HCT116 (cell line): ENCODE measurements at places on chromosomes 6 and 20. TPM values are rescaled to one million over a fixed set of nuclear protein-coding genes. Genes with fewer than 3 reads are reported as not detected.
A peak's percentile ranks its signal among the peaks of the same experiment; 100 is the strongest.

DNA sequence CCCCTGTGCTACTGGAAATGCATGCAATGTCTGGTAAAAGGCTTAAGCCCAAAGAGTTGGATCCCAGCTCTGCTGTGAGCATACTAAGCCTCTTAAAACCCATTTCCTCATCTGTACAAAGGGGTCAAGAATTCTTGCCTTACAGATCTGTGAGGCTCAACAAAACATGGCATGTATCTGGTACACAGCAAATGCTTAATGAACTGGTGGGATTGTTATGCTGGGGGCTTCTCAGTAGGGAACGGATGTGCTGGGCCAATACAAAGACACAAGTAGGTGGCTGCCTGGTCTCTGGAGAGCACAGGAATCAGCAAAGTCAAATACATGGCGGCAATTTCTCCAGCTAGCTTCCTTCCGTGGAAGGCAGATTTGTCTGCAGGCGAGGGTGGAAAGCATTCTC is 62.3 kb downstream of the LAMP5 start:
- DNase-seq = no peak

Gene ADGRB3
- total RNA-seq = not detected

DNA sequence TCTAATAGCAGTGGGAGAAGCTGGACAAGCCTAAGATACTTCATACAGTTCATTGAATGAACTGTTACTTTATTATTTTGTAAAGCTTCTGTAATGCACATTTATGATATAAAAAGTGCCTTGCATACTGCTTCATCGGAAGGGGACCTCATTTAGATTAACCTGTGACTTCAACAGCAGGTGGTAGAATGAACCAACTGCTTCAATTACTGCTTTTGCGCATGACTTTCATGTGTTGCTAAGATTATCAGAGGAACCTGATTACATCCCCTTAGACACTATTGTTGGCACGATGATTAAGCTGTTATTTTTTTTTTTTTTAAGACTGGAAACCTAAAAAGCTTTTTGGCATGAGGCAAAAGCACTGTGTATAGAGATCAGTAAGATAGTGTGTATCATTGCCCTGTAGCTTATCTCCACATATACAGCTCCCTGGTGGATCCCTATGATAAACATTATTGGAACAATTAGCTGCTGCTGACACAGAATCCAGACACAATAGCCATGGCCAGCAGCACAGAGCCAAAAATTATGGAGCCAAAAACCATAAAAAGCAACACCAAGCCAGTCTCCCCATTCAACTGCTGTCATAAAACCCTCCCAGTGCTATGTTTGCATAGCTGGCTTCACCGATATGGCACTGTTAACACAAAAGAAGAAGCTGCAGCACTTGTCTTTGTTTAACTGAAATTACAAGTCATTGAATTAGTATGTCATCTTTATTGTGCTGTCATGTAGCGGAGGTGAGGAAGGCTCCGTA is 731.6 kb upstream of the MMS22L start:
- no peak for DNase-seq

DNA sequence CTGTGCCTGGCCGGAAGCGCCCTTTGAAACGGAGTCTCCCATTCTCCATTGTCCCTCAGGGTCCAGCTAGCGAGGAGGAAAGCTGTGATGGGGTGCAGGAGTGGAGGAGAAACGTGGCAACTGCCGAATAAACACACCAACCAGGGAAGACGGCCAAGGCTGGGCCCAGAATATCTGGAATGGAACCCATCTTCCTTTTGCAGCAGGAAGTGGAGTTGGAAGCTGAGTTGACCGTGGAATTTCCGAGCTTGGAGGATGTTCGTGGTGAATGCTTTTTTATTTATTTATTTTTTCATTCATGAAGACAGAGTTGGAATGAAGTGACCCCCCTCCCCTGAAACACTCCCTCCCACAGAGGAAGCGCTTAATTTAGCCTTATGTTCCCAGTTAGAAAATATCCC is 105.6 kb upstream of the RNF24 start:
- DNase-seq = no peak

- no peak for DNase-seq
Measured at GRCh38 chr6:29236060-29236459, 65.4 kb downstream of the OR2J2 start.

- no peak for DNase-seq
Measured at GRCh38 chr6:156760377-156760776, 16.8 kb upstream of the ARID1B start.

Gene COL11A2
- total RNA-seq = 7.6 TPM

- DNase-seq = no peak
Measured at GRCh38 chr6:150696190-150696589, 96.5 kb downstream of the PLEKHG1 start.

Gene APOM
- total RNA-seq = 2.2 TPM

DNA sequence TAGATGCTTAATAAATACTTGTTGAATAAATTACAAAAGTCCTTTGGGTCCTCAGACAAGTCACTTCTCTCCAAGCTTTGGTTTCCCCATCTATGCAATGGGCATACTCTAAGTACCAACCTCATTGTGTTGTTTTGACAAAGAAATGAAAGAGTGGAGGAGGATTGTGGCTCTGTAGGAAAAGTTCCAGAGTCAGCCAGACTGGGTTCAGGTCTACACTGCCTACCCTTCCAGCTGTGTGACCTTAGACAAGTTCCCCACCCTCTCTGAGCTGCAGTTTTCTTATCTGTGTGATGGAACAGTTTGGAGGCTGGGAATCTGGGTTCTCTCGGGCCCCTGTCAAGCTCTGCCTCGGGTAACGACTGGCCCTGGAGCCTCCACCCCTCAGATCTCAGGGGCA is 53.9 kb downstream of the SNAI1 start:
- no peak for DNase-seq

DNA sequence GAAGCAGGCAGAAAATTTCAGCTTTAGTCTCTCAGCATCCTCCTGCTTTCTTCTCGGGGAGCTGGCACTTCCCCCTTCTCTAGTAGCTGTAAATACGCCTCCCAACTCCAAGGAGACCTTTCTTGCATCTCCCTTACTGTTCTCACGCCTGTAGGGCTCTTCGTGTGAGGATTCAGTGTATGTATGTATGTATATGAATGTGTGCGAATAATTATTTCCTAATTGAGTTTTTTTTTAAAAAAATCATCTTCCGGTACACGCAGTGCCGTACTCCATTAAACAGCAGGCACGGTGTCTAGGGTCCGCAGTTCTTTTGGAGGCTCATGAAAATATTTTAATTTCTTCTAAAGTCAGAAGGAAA is 85.4 kb downstream of the HFE start:
- no peak for DNase-seq

- no peak for DNase-seq
Measured at GRCh38 chr6:165227644-165228329, 81.6 kb downstream of the C6orf118 start.

Gene KCNB1
- total RNA-seq = 0.79 TPM

GRCh38 chr6:111985202-111985731 is 68.6 kb upstream of the CCN6 start:
- DNase-seq = peak; percentile 95

- no peak for DNase-seq
Measured at GRCh38 chr20:17884307-17885003, 84.1 kb downstream of the SNX5 start.

GRCh38 chr6:148514091-148514845 is 171.6 kb downstream of the SASH1 start:
- no peak for DNase-seq

DNA sequence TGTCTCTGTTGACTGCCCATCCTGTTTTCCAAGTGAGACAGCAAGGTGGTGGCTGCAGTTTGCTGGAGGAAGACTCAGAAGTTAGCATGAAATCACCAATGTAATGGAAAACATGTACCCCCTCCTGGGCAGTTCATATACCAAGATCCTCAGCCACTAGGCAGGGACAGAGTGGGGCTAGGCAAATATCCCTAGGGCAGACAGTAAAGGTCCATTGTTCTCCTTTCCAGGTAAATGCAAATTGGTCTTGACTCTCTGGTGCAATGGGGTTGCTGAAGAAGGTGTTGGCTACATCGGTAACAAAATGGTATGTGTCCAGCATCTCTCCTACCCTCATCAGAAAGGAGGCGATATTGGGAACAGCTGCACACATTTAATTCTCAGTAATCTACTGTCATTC is 233.6 kb upstream of the SOX4 start:
- no peak for DNase-seq
